ENCODE measurements at places on chromosomes 5 and 9.

GRCh38 chr5:16108418-16108817 is 71.2 kb downstream of the MARCHF11 start:
- no peak for DNase-seq

DNA sequence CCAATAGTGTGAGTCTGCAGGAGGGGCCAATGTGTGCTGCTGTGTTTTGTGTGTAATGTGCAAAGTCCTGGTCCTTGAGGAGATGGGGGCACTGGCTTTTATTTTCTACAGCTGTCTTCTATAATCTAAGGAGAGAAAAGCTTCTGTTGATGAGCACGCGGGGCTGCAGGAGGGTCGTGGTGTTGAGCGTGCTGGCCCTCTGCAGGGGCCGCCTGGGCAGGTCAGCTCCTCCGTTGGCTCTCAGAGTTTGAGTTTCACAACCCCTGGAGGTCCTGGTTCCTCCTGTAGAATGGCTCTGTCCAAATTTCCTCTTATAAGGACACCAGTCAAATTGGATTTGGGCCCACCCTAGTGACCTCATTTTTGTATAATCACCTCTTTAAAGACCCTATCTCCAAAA is 12.6 kb downstream of the OR2V1 start:
- no peak for DNase-seq

DNA sequence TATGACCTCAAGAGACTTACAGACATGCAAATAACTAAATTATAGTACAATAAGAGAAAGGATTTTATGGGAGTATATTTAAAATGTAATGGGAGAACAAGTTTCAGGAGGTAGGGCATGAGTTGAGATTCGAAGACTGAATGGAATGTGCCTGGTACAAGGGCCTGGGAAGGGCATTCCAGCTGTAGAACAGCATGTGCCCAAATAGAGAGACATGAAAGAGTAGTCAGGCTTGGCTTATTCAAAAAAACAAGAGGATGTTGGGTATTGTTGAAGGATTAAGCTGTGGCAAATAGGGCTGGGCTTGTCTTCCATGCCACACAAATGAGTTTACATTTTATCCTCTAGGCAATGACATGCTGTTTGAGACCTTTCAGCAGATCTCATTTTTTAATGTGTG is 86.9 kb downstream of the FOCAD start:
- DNase-seq: no peak

- no peak for DNase-seq
Observed at GRCh38 chr5:142235870-142236672, 88.8 kb downstream of the SPRY4 start.

- DNase-seq: no peak
Observed at GRCh38 chr9:81791076-81791475, 101.7 kb upstream of the TLE1 start.

DNA sequence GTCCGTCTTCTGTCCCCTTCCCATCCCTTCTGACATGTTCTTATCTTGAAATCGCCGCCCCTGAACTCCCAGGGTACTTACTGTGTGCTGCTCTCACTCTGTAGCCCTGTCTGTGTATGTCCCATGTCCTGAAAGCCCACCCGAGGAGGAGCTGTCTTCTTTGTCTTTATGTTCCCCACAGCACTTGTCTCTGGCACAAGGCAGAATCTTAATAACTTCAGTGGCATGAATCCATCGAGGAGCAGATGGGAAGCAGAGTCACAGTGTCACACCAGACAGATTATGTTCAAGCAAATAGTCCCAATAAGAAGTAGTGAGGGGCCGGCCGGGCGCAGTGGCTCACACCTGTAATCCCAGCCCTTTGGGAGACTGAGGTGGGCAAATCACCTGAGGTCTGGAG is 29.7 kb upstream of the LTC4S start:
- no peak for DNase-seq

DNA sequence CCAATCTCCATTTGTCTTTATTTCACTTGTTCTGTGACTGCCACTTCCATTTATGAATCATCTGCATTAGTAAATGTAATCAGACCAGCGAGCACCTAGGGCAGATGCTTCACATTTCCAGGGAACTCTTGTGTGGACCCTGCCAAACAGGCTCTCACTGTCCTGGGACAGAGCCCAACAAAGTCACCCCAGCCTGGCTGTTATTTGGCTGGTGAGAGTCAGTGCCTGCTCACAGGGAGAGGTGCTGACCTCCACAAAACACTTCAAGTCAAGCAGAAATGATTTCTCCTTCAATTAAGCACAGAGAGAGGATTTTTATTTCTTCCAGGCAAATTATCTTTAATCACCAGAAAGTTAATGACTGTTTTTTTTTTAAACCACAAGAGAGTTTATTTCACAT is 568.0 kb downstream of the MTRR start:
- no peak for DNase-seq

DNA sequence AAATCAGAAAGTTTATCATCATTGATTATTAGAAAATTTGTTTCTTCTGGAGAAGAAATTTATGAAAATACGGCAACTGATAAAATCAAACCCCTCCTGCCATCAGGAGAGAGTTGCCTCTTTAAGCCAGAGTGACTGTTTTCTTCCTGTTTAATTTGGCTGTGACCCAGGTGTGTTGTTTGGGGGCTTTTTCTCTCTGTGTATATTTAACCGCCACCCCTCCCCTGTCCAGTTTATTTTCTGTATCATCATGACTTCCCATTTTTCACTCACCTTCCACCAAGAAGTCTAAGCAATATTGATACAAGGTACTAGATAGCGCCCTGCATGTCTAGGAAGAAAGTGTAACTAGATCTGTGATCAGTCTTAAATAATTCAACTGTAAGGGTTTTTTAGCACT is 50.1 kb downstream of the FAM78A start:
- DNase-seq: no peak

- DNase-seq: no peak
Observed at GRCh38 chr5:96538808-96539250, 105.8 kb upstream of the PCSK1 start.

- no peak for DNase-seq
Observed at GRCh38 chr5:174500636-174501035, 223.7 kb upstream of the MSX2 start.

- no peak for DNase-seq
Observed at GRCh38 chr5:165906871-165907270, 2384.6 kb upstream of the WWC1 start.

DNA sequence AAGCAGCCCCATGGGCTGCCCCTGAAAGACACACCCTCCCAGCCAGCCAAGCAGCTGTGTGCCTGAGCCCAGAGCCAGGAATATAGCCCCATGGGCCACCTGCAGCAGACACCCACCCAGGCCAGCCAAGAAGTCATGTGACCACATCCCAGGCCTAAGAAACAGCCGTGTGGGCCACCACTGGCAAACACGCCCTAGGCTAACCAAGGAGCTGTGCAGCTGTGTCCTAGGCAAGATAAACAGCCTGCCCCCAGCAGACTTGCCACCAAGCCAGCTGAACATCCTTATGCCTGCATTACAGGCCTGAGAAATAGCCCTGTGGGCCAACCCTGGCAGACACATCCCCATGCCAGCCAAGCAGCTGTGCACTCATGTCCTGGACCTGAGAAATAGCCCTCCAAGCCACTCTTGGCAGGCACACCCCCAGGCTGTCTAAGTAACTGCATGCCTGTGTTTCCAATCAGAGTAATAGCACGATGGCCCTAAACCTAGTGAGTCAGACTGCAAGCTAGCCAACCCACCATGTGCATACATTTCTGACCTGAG is 143.0 kb downstream of the ADAMTS6 start:
- DNase-seq: peak; percentile 69

- DNase-seq: no peak
Observed at GRCh38 chr9:114351932-114352331, 22.3 kb downstream of the ORM2 start.

DNA sequence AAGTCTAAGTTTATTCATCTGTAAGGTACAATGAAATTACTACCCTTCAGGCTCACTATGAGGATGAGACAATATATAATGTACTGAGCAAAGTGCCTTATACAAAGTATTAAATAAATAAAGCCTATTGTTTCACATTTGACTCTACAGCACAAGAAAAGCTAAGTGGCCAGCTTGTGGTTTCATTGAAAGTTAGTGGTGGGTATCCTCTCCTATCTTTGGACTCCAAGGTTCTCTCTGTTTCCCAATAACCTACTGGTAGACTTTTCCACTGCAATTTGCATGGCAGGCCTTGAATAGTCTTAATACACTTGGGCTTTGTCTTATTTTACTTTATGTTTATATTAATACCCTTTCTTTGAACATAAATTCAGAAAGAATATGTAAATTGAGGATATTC is 262.7 kb downstream of the DEPDC1B start:
- DNase-seq: no peak

DNA sequence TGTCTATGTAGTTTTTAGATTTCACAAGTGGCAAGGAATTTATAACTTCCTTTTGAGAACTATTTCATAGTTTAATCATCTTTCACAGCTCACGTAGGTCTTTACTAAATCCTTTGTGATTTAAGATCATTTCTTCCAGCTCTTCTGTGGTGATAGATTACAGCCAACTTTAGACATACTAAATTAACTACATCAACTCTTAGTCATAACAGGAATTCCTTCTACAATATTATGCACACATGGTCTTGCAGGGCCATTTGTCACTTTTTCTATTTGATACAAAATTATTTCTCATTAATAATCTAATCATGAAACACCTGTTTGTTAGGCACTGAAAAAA is 208.4 kb downstream of the PDE4D start:
- no peak for DNase-seq

DNA sequence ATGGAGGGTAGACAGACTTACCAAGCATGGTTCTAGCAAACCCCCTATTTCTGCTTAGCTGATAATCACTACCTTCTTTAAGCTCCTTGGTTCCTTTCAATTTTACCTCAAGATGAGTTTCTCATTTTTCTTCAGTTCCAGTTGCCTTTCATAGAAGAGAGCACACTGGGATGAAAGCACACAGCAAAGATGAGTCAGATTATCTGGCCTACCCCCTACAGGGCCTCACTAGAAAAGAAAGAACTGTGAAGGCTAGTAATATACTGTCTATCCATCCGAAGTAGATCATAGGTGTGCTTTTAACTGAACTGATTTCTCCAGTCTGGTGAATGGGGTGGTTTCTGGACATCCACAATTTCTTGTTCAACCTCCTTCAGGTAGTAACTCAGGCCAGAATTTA is 122.5 kb downstream of the TRPM3 start:
- DNase-seq: no peak

DNA sequence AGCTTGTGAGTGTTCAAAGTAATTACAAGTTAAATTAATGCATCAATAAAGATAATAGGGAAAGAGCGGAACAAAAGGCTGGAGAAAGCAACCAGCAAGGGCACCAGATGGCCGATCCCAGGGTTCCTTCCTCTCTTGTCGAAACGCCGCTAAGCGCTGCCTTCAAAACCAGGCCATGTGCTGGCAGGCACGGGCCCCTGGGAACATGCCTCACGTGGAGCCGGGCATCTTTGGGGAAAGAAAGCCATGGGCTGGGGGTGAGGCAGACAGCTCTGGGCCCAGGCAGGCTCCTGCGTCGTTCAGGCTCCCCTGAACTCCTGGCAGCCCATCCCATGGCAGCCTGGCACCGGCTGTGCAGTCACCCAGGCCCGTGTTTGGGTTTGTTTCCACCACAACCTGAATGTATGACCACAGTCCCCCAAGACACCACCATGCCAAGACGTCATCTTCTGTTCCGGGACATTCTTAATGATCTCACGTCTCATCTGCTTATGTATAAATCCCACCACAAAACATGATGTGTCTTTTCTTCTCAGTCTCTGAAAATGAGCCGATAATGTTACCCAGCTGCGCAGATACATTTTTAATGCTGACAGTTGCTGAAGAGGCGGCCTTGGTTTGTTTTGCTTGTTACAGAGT is 110.4 kb upstream of the SARDH start:
- DNase-seq: no peak

DNA sequence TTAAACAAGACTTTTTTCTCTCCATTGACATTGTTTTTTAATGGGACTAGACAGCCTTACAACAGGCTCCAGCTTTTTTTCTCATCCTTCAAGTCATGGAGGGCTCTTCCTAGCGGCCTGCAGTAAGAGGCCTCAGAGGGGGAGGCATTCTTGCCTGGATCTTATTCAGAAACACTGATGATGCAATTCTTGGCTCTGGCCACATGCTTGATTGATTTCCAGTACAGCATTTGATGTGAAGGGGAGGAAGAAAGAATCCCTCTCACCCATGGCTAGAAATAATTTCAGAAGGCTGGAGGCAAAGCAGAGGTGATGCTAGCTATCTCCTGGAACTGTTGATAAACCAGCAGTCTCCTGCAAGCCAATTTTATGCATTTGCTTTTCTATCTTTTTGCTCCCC is 324.8 kb downstream of the PRELID2 start:
- no peak for DNase-seq

Measured in RPMI7951 (cell line).